ENCODE measurements at places on chromosomes 6 and 20.

DNA sequence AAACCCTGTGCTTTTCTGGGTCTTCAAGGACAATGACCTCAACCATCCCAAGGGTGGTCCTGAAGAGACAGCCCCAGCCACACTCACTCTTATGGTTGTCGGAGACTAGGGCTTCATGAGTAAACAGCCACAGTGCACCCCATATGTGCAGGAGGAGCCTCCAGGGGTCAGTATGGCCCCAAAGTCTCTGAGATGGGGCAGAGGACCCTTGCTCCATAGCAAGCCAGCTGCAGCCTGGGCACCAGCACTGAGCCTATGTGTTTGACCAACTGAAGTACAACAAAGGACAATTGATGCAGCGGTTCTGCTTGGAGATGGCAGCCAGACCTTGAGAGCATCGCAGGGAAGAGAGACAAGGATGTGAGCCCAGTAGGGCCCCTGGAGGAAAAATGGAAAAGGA, 112.2 kb downstream of the LRFN2 start:
- DNase-seq = no peak

DNA sequence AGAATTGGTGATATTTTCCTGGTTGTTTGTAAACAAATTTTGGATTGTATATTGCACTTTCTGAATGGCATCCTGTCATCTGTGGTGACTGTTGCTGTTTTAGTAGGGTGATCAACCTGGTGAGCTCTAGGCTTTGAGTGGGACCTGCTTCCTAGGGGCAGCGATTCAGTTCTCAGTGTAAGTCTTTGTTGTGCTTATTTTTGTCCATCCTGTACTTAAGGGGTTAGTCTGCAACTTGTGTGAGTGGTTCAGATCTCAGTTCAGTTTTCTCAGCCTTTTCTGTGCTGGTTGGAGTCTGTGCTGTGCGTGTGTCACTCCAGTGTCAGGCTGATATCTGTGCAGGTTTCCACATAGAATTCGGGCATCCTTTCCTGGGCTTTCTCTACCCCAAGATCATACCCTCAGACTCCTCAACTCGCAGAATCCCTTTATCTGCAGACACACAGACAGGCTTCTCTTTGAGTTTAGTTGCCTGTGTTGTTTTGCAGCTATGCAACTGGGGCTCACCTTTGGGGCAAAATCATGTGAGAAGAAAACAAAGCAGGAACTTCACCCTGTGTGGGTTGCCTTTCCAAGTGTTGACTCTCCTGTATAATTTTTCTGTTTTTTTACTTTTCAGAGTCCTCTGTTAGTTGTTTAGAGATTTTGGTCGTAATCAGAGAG, 177.7 kb downstream of the FARS2 start:
- no peak for DNase-seq

GRCh38 chr6:24779416-24780016, 4.8 kb downstream of the GMNN start:
- DNase-seq = no peak

GRCh38 chr6:47917202-47917601, 135.4 kb downstream of the OPN5 start:
- DNase-seq = no peak

GRCh38 chr6:135170849-135171248, 10.3 kb upstream of the MYB start:
- no peak for DNase-seq

- DNase-seq = peak; percentile 31
These were observed 84.3 kb downstream of the ZHX3 start for GRCh38 chr20:41232973-41233926.

GRCh38 chr6:29763491-29764289, 40.5 kb downstream of the HLA-F start:
- peak; percentile 75 for DNase-seq

- DNase-seq = no peak
These were observed 18.1 kb upstream of the SIRPA start for GRCh38 chr20:1876975-1877608.

DNA sequence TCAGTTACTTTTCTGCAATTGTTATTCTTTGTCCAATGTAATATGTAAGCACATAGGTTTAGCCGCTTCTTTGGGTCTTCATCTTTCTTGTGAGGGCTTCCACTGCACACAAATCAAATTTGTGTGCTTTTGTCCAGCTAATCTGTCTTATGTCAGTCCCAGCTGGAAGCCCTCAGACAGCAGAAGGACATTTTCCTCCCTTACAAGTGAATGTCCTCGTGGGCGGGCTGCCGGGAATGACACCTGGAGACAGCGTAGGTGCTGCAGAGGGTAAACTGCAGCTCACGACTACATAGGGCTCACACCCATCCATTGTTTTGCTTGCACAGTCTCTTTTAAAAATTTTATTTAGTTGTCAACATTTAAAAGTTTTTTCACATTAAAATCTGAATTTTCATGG, 24.6 kb upstream of the PPP1R14C start:
- no peak for DNase-seq

DNA sequence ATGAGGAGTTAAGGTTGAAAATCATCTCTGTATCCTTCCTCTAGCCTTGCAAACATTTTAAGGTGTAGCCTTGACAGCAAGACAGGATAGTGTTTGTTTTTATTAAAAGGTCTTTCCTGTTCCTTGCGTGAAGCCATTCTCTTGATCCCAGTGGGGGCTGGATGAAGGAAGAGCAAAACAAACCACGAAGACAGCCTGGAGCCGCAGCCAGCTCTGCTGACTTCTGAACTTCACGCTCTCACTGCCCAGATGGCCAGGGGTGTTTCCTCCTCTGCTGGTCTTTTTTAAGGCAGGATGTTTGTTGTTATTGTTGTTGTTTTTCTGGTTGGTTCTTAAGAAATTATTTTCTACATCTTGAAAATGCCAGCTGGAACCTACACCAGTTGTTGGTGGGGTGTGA, 156.4 kb downstream of the MTHFD1L start:
- no peak for DNase-seq

DNA sequence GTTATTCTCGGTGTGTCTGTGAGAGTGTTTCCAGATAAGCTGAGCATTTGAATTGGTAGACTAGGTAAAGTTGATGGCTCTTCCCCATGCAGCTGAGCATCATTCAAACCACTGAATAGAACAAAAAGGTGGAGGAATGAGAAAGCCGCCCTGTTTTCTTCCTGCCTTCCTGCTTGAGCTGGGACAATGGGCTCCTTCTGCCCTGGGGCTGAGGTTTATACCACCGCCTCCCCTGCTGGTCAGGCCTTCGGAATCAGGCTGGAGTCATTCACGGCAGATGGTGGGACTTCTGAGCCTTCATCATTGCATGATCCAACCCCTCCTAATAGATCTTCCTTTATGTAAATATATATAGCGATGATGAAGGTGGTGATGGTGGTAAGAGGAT, 124.9 kb downstream of the ANKRD60 start:
- DNase-seq = no peak

DNA sequence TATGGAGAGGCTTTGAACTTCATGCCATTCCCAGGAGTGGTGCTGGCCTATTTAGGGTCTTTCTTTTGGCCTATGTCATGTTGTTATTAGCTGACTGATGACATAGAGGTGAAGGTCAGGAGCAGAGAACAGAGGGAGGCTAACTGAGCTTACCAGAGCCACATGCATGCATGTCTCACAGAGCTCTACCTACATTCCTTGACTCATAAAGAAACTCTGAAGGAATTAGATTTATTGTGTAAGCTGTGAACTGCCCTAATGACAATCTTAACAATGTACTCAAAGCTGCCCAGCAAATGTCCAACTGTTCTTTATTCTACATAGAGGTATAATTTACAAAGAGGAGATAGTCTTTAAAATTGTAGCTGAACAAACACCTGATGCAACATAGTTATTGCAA, 192.7 kb upstream of the CNR1 start:
- no peak for DNase-seq

DNA sequence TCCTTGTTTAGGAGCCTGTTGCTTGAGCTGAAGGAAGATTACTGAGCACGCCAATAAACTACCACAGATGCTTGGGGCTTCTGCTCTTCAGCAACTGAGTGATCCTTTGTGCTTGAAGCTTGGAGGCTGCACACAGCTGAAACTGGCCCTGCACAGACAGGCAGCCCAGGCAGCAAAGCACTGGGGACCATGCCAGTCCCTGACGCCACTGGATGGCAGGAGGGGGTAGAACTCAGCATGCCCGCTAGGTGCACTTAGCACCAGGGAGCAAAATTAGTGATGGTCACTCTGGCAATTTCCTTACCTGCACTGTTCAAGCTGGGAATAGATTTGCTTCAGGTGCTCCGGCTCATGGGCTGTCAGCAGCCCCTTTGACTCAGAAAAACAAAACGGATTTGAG, 91.5 kb downstream of the FAM50B start:
- no peak for DNase-seq

- no peak for DNase-seq
These were observed 109.7 kb downstream of the FIG4 start for GRCh38 chr6:109800771-109801170.

DNA sequence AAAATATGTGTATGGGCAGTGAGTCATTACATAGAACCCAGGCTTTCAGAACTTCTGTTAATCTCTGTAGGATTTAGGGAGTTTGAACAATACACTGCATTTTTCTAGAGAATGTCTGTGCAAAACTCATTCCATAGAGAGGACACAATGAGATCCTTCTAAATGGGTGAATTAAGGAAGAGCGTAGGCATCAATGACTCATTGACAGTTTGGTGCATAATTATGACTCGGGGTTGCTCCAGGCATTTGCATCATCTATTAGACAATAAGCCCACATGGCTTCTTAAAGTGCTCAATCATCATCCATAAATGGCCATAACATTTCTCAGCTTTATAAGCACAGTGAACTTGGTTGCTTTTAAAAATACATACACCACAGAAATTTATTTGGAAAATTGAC, 625.5 kb downstream of the CDH26 start:
- peak; percentile 17 for DNase-seq

DNA sequence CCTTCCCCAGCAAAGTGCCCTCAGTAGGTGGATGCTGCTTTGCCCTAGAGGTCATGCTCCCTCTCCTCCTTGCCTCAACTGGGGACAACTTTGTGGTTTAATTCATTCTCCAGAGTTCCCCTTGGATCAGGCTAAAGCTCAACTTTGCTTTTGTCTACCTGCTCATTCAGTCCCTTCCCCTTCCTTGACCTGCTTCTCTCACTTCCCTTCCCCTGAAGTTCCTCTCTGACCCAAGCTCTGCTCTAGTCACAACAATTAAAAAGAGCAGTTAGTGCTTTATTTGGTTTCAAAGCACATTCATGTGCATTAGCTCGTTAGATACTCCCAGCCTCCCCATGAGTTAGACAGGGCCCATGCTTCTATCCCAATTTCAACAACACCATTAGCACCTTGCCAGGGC, 71.3 kb downstream of the DZANK1 start:
- no peak for DNase-seq

DNA sequence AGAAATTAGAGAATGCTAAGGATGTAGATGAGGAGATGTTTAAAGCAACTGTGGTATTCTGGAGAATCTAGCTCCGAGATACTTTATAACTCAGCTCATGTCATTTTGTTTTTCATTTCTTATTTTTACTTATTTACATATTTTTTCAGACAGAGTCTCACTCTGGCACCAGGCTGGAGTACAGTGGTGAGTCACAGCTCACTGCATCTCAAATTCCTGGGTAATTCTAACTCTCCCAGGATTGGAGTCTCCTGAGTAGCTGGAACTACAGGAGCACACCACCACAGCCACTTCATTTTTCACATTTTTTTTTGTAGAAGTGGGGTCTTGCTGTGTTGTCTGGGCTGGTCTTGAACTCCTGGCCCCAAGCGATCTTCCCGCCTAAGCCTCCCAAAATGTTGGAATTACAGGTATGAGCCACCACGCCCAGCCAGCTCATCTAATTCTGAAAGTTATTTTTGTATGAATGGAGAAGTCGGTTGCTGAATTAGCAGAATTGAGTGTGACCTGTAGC, 94.3 kb upstream of the FAM8A1 start:
- DNase-seq = no peak

- DNase-seq = no peak
These were observed 33.7 kb downstream of the ADGRF5 start for GRCh38 chr6:46888031-46888430.

DNA sequence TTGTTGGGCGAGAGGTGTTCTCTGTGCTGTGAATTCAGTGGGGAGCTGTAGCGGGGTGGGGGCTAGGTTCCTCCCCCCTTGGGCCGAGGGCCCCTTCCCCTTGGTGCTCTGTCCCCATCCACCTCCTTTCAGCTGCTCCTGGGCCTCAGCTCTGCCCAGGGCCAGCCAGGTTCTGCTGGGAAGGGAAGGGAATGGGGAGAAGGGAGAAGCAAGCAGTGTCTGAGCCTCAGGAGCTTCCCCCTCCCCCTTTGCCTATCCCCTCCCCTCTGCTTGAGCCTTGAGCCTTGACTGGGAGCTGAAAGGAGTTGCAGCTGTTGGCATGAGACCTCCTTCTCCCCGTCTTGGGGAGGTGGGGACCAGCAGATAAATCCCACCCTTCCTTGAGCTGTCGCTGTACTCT, 576 bp upstream of the RRP36 start:
- DNase-seq = no peak

- DNase-seq = peak; percentile 13
These were observed 94.7 kb upstream of the QKI start for GRCh38 chr6:163319609-163320366.

DNA sequence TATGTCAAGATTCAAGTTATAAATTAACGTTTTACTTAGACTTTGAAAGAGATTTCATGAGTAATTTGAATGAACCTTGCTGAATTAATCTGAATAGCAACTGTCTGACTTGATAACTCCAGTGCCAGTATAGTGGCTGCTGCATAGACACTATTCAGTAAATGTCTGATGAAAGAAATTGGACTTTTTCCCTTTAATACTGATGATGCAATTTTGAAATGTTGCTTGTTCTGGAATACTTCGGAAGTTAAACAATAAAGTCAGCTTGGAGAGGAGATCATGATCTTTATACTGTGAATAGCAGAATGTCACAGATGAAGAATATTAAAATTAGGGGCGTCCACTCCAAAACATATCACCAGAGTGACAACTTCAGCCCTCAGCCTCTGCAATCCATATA, 3.6 kb upstream of the PGBD1 start:
- no peak for DNase-seq

- no peak for DNase-seq
These were observed 69.1 kb downstream of the CTNNBL1 start for GRCh38 chr20:37762716-37763485.

DNA sequence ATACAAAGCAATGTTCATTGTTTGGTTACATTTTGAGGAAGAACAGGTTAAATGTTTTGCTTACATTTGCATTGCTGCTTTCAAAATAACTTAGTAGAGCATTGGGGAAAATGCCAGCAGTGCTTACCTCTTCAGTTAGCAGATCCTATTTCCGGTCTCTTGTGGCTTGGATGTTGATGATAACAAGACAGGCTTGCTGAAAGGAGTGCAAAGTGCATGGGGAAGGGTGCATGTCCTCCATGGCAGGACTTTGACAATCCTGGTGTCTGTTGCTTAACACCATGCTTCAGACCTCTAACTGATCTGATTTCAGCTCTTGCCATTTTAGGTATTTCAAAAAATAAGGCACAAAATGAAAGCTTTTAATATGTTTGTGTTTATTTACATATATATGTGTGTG, 21.1 kb downstream of the TPD52L1 start:
- DNase-seq = no peak

All from suppressor macrophage treated with lipopolysaccharide for 4 hours (primary cell).